ENCODE measurements at places on chromosomes 4 and X. TPM values are rescaled to one million over a fixed set of nuclear protein-coding genes. Genes with fewer than 3 reads are reported as not detected.

Gene SORBS2
- 27.9 TPM for polyA plus RNA-seq

- DNase-seq = no peak
Observed at GRCh38 chr4:37682701-37683401, 3.3 kb downstream of the RELL1 start.

- no peak for DNase-seq
Observed at GRCh38 chr4:82988323-82988832, 22.2 kb downstream of the LIN54 start.

DNA sequence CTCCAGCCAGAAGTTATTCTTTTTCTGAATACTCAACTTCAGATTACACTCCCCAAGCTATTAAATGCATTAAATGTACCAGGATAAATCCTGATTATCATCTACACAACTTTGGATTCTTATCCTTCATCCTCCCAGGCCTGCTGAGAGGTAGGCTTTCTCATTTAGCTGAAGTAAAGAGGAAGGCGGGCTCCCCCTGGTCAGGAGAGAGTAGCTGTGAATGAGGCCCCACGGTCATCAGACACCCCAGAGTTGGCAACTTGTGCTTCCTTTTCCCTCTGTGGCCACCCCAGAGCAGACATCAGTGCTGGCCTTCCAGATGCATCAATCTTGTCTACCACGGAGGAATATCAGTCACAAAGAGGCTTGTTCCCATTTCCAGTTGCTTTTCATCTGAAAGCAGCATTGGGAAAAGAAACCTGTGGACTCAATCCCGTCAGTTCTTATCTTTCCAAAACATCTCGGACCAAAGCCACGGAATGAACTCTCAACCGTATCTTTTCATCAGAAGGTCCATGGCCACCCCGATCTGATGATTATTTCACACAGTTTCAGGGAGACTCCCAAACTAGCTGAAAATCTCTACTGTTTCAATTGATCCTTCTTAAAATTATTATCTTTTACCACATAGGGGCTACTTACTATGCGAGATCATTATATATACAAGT lies 79.2 kb downstream of the FBXO8 start:
- DNase-seq = no peak

- no peak for DNase-seq
Observed at GRCh38 chrX:121356139-121356849, 308.9 kb downstream of the GLUD2 start.

Measured in right lung (tissue), 10 donors.